ENCODE measurements at places on chromosomes 11 and 22. TPM values are rescaled to one million over a fixed set of nuclear protein-coding genes. Genes with fewer than 3 reads are reported as not detected.
A peak's percentile ranks its signal among the peaks of the same experiment; 100 is the strongest.

RTN4RL2 gene
- 3.6 TPM for total RNA-seq

OR6A2 gene
- total RNA-seq: 0.09 TPM

SAA4 gene
- total RNA-seq: 2.6 TPM

- no peak for DNase-seq
Measured at GRCh38 chr22:43853328-43853931, 8.9 kb downstream of the SULT4A1 start.

GRCh38 chr11:1939006-1939625, 8.0 kb upstream of the MRPL23 start:
- no peak for DNase-seq

DNA sequence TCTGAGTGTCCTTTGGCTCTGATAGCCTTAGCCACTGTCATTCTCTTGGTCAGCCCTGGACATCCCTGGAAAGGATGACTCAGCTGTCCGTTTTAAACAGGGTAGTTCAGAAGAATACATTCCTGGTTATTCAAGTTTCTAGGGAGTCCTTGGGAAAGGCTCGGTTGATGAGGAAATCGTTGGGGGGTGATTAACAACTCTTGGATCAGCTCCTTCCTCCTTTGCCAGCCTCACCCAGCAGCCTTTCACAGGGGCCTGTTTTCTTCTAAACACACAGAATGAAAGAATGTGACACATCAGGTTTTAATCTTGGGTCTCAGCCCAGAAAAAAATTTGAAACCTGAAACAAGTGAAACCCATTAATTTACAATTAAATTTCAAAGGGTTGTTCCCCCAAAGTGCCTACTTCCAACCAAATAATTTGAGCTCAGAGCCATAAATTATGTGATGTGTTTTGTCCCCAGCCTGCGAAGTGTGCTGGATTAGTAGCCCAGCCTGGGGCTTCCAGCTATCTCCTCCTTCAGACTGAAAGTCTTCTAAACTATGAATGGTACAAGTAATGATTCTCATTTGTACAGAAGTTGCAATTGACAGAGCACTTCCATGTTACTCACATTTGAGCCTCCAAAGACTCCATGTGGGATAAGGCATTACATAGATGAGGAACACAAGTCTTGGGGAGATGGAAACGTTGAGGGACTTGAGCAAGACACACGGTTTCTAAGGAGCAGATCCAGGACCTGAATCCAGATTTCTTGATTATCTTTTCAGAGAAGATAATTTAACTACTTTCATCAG, 19.3 kb upstream of the MRGPRX2 start:
- DNase-seq: peak; percentile 70

DNA sequence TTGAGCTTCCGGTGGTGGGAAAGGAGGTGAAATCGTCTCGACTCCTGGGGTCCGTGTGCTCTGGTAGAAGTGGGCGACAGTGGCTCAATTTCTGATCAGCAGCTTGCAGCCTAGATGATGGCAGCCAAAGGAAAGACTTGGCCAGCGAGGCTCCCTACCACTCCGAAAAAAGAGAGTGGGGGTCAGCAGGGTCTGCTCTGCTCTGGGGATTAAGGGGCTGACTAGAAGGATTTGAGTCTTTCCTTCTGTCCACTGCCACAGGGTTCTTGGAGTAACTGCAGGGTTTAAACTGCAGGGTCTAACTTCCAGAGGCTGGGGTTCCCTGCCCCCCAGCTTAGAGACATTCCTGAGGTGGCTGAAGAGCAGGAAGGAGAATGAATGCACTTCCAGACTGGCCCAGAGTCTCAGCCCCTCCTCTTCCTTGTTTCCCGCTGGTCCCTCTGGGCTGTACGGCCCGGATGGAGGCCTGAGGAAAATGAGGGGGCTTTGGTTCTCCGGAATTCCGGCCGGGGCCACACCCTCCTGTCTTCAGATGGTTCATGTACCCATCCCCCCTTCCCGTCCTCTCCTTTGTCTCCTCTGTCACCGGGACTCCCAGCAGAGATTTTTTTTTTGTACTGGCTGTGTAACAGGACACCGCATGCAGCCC, 907 bp downstream of the SERPINH1 start:
- peak; percentile 19 for DNase-seq

- DNase-seq: no peak
Measured at GRCh38 chr11:111986589-111986988, 38.6 kb upstream of the DLAT start.

Data from Calu3 (cell line).